Naive thymus-derived CD4-positive, alpha-beta T cell (primary cell): ENCODE measurements at places on chromosomes 2 and 18. TPM values are rescaled to one million over a fixed set of nuclear protein-coding genes. Genes with fewer than 3 reads are reported as not detected.

DNA sequence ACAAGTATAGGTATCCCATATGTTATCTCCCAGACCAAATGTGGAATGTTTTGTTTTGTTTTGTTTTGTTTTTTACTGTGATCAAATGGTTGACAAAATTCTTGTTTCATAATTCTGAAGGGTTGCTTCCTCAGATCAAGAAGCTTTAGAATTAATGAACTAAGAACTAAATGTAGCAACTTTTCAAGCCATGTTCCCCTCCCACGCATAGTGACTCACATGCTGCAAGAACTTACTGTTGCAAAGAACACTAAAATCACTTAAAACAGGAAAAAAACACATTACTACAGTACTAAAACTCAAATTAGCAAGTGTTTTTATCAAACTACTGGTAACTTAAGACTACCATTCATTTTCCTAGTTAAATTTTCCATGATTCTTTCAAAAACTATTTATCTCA lies 30.6 kb downstream of the HNRNPLL start:
- DNase-seq, result no peak

DNA sequence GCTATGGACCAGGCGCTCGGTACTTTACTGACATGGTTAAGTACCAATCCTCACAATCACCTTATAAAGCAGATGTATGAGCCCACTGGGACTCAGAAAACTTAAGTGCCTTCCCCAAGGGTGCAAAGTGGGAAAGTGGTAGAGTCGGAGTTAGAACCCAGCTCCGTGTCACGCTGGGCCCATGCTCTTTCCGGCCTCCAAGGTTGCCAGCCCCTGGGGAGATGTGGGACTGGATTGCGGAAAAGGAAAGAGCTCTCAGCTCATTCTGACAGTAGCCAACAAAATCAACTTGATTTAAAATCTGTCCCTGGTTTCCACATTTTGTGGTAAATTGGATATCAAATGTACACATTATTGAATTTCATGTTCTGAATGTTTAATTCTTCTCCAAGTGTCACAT lies 403.8 kb downstream of the DCDC2C start:
- DNase-seq, result no peak

The ZC3H6 gene
- 18.7 TPM for total RNA-seq

- DNase-seq, result no peak
Observed at GRCh38 chr2:198587240-198587639, 782.8 kb downstream of the PLCL1 start.

- DNase-seq, result no peak
Observed at GRCh38 chr2:140539242-140539875, 1591.5 kb downstream of the LRP1B start.

- DNase-seq, result no peak
Observed at GRCh38 chr2:30932870-30933269, 125.6 kb upstream of the CAPN13 start.

The MBP gene
- total RNA-seq, result 87.8 and 96.9 TPM in 2 replicates

- DNase-seq, result no peak
Observed at GRCh38 chr18:54191352-54191751, 33.1 kb downstream of the MBD2 start.

DNA sequence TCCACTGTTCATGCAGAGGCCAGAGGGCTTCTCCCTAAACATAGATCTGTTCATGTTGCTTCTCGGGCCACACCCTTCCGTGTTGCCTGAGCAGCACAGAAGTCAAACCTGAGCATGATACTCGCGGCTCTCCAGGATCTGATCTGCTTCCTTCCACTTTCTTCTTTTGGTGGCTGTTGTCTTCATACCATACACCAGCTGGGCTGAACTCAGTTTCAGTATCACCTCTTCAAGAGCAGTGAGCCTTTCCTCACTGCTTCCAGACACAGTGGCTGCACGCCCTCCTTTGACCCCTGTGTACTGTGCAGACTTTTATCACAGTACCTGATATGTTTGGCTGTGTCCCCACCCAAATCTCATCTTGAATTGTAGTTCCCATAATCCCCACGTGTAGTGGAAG lies 348.9 kb downstream of the NBAS start:
- DNase-seq, result no peak

The FBXO36 gene
- 1.2 TPM for total RNA-seq

DNA sequence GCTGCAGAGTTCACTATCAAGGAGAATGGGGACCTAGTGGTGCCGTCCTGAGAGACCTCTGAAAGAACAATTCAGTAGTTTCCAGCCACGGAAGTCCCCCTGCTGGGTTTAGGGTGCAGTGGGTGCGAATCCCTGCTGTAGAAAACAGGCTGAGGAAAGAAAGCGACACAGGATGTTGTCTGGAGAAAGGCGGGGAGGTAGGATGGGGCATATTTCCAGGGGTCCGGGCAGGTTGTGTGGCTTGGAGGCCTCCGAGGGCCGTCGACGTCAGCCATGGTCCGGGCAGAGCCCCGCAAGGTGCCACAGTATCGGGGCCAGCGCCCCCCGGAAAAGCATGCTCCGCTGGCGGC lies 807 bp upstream of the CREB1 start:
- peak; percentile 55 for DNase-seq

DNA sequence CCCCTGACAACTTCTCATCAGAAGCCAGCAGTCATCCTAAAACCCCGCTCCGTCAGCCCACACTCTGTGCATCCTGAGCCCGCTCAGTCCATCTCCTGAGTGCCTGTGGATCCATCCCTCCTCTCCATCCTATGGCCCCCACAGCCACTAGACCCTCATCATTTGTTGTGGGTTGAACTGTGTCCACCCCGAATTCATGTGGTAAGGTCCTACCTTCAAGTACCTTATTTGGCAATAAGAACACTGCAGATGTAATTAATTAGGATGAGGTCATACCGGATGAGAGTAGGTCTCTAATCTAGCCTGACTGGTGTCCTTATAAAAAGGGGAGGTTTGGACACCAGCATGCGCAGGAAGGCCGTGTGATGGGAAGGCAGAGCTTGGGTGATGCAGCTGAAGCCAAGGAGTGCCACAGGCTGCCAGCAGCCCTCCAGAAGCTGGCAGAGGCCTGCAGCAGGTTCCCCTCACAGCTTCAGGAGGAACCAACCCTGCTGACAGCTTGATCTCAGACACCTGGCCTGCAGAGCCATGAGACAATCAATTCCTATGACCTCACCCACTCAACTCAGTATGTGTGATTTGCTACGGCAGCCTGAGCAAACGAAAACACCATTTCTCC lies 192.4 kb downstream of the ZBTB7C start:
- no peak for DNase-seq

The TTC39C gene
- 91.6 TPM for total RNA-seq

DNA sequence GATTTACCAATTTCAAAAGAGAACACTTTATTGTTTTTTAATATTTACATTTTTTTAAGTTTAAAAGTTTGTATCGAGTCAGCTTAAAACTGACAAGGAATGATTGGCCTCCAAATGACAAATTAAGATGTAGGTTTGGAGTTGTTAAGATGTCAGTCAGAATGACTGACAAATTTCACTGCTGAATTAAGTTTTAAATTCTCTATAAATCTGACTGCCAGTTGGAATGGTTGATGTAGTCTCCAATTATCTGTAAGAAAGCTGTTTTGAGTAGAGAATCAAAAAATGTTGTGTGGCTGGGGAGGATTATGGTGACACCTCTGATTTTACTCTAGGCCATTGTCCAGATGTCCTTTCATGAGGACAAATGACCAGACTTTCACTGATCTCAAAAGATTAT lies 165.3 kb upstream of the CDH20 start:
- DNase-seq, result no peak
